LHCN-M2 (cell line): ENCODE measurements at places on chromosomes 4 and X. TPM values are rescaled to one million over a fixed set of nuclear protein-coding genes. Genes with fewer than 3 reads are reported as not detected.
A peak's percentile ranks its signal among the peaks of the same experiment; 100 is the strongest.

The USP17L30 gene
- not detected in 2 replicates for total RNA-seq

The IKBKG gene
- 21.5 and 22.4 TPM in 2 replicates for total RNA-seq

- DNase-seq, result peak; percentile 25
These were observed 71.0 kb downstream of the PRSS12 start for GRCh38 chr4:118281611-118282442.

- DNase-seq, result peak; percentile 57
These were observed 288.5 kb downstream of the ASMT start for GRCh38 chrX:1903236-1903935.
